SIG-M5 (cell line): ENCODE measurements at places on chromosomes 3 and 15.

DNA sequence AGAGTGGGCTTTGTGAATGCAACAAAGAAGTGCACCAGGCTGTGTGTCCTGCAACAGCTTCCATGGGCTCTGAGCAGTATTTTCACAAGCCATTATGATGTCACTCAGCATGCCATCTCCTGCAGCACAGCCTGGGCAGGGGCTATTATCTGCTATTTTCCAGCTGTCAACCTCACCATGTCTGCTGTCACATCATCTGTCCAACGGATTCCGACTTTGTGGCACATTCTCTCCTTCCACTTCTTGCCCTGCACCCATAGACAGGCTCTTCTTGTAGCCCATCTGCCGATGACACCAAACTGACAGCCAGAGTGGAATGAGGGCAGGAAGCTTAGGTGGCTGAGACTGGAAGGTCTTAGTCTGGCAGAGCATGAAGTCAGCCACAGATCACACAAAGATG is 691.9 kb downstream of the NTRK3 start:
- no peak for DNase-seq

DNA sequence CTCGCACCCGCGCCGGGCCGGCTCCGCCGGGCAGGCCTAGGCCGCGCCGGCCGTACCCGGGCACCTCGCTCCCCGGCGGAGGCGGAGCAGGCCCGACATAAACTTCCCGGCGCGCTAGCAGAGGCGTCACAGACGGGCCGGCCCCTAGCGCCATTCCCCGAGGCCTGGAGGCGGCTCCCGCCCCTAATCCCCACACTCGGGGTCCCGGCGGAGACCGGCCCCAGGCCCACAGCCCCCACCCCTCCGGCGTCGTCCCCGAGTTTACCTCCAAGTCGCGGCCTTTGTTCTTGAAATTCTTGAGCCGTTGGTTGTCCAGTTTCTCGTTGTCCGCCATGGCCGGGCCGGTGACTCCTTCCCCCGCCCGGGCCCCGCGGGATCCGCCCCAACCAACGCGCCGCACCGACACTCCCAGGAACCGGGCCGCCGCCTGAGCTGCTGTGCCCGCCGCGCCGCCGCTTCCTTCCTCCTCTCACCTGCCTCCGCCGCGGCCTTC is 376 bp downstream of the KPNA4 start:
- DNase-seq, result no peak

GRCh38 chr3:145963111-145963510 is 197.9 kb downstream of the PLOD2 start:
- DNase-seq, result no peak

DNA sequence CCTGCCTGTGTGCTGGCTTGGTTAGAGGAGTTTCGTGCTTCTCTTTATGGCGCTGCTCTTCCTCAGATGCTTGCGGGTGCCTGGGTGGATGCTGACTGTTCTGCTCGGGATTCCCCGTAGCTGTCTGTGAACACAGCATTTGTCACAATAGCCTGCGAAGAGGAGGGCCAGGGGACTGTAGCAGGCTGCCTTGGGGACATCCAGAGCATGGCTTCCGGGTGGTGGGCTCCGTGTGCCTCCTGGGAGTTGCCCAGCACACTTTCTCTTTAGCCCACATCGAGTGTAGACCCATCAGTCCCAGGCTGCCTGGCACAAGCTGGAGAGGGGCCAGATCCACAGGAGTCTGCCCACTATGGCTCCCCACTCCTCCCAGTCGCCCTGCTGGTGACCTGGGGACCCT is 22.4 kb downstream of the LRRK1 start:
- DNase-seq, result no peak

DNA sequence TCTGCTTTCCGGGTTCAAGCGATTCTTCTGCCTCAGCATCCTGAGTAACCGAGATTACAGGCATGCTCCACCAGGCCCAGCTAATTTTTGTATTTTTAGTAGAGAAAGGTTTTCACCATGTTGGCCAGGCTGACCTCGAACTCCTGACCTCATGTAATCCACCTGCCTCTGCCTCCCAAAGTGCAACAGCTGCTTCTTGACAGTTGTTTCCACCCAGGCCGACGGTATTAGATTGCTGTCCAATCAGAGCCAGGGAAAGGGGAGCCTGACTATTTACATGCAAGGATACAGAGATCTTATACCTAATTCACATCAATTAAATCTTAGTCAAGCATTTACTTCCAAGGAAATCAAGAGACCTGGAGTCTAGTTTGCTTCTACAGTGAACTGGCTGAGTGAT is 4.0 kb upstream of the CAPN3 start:
- DNase-seq, result no peak

DNA sequence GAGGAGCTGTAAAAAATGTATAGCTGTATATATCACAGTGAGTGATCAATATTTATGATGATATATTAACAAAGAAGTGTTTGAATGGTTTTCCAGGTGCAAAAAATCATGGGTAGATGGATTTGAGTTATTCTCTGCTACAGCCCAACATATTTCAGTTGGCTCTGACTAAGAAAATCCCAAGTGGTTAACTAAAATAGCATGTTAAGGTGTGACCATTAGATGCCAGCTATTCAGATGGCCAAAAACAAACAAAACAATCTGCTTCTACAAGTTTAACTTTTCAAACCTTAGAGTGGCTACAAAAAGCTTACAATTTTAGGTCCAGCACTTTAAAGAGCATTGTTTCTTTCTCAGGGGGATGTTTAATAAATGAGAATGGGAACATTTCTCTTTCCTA is 67.5 kb downstream of the SEMA6D start:
- no peak for DNase-seq

DNA sequence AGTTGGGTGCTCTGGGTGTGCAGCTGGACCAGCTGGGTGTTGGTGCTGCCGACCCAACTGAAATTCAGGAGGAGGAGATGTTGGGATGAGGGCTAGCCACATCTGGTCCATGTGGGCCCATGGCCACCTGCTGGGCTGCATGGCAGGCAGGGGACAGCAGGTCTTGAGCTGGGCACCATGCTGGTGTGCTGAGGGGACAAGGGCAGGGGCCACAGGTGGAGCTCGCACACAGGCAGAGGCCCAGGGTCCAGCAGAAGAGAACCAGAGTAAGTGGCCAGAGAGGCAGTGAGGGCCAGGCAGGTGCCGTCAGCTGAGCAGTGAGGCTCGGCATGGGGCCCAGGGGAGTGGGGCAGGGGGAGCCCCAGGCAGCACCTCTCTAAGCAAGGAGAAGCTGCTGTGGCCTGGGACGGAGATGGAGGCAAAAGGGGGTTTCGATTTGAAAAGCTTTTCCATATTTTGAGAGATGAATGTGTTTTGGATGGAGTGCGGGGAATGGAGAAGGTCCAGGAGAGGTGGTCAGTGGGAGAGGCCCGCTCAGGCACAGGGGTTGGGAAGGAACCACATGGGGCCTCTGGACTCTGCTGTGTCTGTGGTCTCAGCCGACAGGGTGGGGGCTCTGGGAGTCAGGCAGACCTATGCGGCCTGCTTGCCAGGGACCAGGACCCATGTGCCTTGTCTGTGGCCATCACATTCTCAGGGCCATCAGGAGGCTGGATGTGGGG is 30.5 kb upstream of the PLXNA1 start:
- DNase-seq, result no peak

GRCh38 chr3:135440233-135440632 is 525.3 kb upstream of the PPP2R3A start:
- DNase-seq, result no peak

DNA sequence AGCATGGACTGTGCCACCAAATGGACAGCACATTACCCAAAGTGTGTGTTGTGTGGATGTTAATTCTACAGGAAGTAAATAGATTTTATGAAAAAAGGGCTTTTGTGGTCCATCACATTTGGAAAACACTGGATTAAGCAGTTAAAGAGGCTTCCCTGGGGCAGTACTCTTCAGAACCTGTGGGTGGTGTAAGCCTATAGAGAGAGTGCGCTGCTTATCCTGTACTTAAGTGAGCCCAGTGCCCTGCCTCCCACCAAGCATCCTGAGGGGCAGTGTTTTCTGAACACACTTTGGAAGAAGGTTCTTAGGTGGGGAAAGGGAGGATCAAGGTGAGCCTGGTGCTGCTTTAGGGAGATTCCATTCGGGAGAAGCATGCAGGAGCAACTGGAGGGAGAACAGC is 10.9 kb downstream of the TTLL3 start:
- DNase-seq, result no peak

DNA sequence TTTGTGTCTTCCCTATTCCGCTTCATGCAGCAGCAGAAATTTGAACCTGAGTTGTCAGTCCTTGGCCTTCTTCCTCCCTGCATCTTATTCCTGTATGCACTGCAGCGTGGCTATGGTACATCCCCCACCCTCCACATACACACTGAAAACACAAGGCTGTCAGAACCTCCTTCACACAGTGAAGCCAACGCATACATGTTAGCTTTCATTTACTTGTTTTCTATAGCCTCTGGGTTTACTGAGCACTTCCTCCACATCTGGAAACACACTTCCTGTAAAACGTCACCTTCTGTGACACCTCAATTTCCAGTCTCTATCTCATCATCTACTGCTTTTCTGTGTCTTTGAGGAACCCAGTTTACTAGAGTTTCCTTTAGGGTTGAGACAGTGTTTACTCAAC is 47.0 kb downstream of the SUSD5 start:
- DNase-seq, result no peak

GRCh38 chr3:110623571-110623970 is 448.0 kb upstream of the NECTIN3 start:
- no peak for DNase-seq

GRCh38 chr3:115975796-115976195 is 352.5 kb downstream of the GAP43 start:
- DNase-seq, result no peak

DNA sequence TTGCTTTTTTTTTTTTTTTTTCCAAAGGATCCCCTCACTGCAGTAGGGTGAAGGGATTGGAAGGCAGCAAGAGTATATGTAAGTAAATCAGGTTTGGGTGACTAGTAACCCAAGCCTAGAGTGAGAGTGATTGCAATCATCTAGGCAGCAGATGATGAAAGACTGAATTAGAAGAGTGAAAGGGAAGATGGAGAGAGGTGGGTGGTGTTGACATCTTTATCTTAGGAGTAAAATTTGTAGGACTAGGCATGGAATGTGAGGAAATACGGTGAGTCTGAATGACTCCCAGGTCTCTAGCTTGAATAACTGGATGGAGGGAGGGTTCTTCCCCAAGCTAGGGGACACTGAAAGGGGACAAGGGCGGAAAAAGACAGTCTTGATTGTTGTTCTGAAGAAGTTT is 63.4 kb downstream of the TPRG1 start:
- DNase-seq, result no peak

GRCh38 chr3:149152420-149152819 is 23.0 kb downstream of the HPS3 start:
- no peak for DNase-seq

- no peak for DNase-seq
These were observed 1.3 kb downstream of the PYGO1 start for GRCh38 chr15:55586808-55587207.

GRCh38 chr3:45055032-45055410 is 28.9 kb downstream of the CLEC3B start:
- no peak for DNase-seq

GRCh38 chr3:111588527-111588926 is 6.6 kb downstream of the ZBED2 start:
- DNase-seq, result no peak

DNA sequence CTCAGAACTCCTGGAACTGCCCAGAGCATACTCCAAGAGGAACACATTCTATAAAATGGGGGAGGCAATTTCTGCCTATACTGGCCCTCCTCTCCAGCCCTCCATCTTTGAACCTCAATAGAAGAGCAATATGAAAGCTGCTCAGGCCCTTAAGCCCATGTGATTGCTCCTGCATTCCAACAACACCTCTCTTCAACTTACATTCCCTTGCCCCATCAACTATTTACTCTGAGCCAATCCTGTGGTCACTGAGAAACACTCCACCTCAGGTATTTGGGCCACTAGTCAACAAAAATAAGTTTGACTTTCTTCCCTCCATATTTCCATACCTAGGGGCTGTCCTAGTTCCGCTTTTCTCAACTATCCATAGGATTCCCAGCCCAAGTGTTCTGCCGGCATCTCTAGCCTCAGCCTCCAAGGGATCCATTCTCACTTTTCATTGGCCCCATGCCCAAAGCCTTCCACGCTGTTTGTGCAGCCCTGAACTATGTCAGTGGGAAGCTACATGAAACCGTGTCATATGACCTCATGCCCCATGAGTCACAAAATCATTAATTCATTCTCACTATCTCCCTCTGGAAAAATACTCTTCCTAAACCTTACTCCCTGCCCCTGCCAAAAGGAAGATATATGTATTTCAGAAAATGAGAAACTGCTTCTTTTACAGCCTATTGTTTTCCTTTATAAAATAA is 61.6 kb downstream of the GJD2 start:
- no peak for DNase-seq

DNA sequence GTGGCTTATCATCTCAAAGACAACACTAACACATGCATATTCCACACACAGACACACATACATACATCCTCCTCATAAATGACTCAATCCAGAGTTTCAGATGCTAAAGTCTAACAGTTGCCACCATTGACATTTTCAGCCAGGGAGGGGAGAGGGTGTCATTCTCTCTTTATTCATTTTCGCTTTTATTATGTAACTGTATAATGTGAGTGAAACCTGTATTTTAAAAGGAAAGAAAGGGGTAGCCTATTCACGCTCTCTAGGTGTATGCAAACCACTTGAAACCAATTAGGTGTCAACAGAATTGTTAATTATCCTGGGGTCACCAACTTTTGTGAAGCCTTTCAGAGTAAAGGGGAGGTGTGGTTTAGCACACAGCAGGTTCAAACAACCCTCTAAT is 1282.9 kb downstream of the ROBO2 start:
- no peak for DNase-seq

DNA sequence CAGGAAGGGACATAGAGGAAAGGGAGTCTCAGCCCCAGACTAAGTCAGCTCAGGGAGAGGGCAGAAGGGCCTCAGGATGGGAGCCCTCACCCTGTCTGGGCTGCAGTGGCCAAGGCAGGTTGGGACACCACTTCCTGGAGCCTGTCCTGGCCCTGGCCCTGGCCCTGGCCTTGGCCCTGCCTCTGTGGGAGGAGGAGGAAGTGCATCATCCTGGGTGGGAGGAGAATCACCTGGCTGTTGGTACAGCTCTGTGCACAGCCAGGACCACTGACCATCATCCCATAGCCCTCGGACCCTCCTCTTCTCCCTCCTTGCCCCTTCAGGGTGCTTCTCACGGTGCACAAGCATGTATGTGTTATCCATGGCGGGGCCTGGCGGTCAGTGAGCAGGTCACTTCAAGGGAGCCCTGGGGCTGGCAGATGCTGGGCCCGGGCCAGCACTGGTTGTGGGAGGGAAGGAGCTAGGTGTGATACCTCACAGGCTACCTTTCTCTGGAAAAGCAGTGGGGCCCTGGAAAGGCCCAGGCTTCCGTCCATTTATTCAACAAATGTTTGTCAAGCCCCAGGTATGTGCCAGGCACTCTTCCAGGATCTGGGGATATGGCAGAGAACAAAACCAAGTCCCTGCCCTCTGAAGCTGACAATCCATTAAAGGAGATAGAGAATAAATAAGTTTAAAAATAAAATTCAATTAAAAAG is 8.2 kb upstream of the APEH start:
- DNase-seq, result no peak

DNA sequence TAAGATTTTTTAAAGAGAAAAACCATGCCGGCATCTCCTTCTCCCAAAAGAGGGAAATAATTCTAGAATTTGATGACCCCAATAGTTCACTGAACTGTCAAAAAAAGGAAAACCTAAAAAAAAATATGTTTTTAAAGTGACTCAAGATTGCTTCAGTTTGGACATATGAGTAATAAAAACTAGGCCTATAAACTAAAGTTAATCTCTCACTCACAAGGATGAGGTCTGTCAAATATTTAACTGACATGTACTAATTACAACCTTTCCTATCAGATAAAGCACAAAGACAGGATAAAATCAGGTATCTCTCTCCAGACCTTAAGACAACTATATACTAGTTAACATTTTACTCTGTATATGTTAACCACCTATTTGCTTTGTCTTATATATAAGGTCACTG is 231.9 kb downstream of the NSUN3 start:
- no peak for DNase-seq

- DNase-seq, result no peak
These were observed 10.9 kb downstream of the SCG3 start for GRCh38 chr15:51692154-51692553.
